ENCODE measurements at places on chromosomes 11 and 22.

DNA sequence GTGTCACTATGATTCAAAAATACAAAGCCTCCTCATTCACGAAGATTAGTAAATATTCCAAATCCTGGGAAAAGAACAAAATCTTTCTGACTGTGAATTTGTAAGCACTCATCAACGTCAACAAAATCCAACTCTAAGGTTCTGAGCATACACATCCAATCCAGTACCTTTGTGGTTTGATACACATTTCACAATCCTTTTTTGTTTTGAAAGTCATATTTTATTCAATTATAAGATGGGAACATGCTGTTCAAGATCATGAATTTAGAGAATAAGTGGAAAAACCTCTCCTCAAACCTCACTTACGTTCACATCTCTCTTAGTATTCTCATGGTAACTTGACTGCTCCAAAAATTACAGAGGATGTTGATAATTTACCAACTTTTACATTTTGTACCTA is 9.6 kb upstream of the MMP3 start:
- DNase-seq: no peak

DNA sequence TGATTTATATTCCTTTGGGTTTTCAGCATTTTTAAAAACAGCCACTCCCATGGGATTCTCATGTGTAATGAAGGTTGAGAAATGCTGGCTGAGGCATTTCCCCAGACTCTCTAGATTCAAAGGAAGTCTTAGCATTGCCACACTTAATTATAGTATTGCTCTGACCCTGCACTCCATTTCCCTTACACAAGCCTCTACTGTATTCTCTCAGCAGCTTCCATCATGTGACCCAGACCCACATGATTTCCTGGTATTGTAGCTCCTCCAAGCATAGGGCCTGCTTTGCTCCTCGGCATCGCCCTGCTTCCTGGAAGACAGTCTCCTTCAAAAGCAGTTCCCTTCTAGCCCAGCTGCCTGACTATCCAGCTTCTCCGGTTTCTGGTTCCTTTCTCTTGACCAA is 261.5 kb downstream of the LARGE1 start:
- no peak for DNase-seq

GRCh38 chr22:43887391-43887790 is 4.4 kb downstream of the PNPLA5 start:
- no peak for DNase-seq

DNA sequence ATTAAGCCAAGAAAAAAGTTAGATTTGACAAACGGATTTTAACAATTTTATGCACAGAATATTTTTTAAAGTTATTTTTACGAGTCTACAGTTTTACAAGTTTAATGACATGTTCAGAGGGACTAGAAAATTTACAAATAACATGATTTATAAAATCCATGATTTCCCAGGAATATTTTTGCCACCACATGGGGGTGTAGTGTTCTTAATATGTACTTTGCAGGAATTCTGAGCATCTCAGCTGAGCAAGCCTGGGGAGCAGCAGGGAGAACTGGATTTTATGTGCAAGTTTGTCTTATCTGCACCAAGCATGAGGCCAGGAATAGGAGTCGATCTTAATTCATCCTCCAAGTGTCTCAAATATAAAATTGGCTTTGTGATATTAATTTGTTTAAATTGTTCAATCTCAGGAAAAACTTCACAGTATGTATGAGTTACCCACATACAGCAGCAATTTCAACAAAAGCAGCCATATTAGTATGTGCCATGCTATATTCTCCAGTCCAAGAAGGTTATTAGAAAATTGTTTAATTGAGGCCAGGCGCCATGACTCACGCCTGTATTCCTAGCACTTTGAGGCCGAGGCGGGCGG is 826.3 kb downstream of the DLG2 start:
- no peak for DNase-seq

DNA sequence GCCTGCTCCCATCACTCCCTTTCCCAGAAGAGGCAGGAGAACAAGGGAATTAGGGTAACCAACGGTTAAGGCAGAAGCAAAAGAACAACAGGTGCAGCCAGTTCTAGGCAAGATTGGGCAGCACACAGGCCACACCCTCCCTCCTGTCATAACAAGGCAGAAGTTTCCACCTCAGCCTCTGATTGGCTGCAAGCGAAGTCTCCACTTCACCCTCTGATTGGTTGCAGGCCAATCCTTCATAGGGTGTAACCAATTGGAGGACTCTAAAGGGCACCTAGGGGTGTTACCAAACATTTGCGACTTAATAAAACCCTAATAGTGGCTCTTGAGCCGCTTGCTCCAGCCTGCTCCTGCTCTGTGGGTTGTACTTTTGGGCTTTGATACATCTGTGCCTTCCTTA is 153.8 kb downstream of the CACNA1I start:
- no peak for DNase-seq

DNA sequence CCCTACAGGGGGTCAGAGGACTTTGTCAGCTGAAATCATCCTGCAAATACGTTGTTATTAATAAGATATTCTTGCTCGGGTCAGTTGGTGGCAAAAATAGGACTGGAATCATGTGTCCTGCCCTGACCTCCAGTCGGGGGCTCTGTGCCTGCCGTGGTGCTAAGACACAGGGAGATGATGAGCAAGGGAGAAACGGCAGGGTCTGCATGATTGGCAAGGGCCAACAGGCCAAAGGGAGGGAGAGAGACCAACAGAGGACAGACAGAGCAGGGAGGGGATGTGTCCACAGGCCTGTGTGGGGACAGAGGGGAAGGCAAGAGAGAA is 10.4 kb upstream of the TSKU start:
- no peak for DNase-seq

DNA sequence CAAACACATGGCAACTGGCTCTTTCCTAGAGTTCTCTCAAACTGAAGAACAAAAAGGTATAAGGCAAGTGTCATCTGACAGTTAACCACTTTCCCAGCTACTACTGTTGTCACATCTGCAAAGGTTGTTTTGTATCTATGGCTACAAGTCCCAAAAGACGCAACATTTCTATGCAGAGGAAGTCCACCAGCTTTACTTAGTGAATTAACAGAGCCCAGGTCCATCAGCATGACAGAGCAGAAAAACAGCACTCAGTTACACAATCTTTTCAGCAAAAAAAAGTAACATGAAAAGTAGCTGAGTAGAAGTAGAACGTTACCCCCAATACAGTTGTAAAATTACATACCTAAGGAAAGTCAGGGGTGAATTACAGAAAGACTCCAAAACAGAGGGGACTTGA is 12.1 kb downstream of the CPSF7 start:
- DNase-seq: no peak

DNA sequence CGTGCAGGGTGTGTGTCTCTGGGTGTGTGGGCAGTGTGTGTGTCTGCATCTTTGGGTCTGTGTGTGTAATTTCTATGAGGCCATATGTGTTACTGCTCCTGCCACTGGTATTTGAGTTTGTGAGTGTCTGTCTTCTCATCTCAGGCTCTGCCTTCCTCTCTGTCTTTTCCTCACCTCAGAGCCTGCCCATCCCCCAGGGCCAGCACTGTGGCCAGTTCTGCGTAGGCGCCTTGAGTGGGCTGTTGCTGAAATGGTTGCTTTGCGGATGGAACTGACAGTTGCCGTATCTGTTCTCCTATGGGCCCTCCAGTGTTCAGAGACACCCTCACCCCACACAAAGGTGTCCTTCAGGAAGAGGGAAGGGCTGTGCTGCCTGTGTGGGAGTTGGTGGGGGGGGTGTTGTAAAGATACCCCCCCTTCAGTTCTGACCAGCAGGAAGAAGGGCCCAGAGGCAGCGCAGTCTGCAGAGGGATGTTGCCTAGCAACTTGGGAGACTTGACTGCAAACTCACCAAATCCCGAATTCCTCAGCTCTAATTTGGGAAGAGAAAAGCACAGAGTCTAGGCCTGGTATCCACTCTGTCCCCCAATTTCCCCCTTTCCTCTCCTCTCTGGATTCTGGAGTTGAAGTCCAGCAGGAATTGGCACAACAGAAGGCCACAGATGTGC is 2.0 kb upstream of the NRGN start:
- no peak for DNase-seq

DNA sequence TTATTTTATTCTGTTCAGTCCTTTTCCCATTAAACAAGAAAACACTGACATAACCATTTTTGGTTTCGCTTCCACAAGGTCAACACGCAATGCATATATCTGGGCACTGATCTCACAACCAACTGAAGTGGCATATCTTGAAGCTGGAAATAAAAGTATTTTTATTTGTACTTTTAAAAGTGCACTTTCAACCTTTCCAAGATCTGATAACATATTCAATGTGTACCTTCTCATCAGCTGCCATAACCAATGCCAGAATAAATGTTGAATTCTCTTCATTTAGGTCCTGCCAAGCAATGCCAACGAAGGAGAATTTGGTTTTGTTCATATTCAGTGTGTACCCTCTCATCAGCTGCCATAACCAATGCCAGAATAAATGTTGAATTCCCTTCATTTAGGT is 148.9 kb upstream of the CEP126 start:
- no peak for DNase-seq

DNA sequence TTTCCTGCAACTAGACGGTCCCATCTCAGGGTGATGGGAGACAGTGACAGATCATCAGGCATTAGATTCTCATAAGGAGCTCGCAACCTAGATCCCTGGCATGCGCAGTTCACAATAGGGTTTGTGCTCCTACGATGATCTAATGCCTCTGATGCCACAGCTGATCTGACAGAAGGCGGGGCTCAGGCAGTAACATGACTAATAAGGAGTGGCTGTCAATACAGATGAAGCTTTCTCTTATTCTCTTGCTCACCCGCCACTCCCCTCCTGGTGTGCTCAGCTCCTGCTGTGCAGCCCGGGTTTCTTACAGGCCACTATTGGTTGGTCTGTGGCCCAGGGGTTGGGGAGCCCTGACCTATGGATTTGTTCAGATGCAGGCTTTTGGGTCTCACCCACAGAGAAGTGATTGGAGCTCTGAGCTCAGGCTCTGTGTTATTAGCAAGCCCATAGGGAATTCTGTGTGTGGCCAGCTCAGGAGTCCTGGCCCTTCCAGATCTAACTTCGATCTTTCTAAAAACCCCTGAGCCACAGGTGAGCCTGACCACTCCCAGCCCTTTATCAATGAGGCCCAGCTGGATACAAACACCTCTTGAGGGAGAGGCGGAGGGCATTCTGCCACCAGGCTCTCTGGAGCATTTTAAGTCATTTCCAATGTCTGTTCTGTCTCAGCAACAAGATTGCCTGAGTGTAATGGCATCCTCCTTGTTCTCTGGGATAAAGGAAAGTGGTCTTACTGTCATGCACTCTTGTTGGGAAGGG is 351.8 kb downstream of the BUD13 start:
- no peak for DNase-seq

GRCh38 chr22:45202333-45203149 is 38.2 kb downstream of the KIAA0930 start:
- no peak for DNase-seq

DNA sequence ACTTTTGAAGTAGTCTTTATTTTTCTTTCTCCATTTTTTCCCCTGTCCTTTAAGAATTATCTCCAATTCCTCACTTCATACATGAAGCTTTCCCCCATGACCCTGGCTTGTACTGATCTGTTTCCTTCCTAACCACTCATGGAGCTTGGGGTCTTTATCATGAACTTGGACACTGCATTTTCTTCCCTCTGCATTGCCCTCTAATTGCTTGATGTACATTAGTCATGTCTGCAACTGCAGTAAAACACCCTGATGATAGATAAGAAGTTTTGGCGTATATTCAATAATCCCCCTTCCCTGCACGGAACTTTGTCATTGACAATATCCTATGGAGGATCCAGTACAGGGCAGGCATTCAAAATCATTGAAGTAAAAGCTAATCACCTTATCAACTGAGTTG is 3.4 kb downstream of the HEPHL1 start:
- DNase-seq: no peak

- DNase-seq: no peak
Observed at GRCh38 chr11:112498701-112499100, 238.0 kb upstream of the PLET1 start.

DNA sequence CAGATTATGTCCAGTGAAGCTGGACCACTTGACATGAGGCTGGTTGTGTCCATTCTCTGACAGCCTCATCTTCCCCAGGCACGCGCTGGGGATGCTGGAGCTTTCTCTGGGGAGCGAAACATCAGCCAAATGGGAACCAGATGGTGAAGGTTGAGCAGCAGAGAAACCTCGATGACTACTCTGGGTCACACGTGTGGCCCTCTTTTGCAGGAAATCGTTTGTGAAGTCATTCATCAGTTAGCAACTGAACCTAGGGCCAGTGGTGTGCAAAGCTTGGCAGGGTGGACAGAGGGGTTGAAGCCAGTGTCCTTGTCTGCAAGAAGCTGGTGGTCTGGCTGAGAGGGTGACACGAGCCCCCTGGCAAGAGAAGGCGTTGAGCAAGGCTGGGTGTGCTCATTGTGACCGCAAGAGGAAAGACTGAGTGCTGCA is 109.8 kb downstream of the ZBTB16 start:
- no peak for DNase-seq

- DNase-seq: no peak
Observed at GRCh38 chr11:13781153-13781552, 112.7 kb downstream of the FAR1 start.

DNA sequence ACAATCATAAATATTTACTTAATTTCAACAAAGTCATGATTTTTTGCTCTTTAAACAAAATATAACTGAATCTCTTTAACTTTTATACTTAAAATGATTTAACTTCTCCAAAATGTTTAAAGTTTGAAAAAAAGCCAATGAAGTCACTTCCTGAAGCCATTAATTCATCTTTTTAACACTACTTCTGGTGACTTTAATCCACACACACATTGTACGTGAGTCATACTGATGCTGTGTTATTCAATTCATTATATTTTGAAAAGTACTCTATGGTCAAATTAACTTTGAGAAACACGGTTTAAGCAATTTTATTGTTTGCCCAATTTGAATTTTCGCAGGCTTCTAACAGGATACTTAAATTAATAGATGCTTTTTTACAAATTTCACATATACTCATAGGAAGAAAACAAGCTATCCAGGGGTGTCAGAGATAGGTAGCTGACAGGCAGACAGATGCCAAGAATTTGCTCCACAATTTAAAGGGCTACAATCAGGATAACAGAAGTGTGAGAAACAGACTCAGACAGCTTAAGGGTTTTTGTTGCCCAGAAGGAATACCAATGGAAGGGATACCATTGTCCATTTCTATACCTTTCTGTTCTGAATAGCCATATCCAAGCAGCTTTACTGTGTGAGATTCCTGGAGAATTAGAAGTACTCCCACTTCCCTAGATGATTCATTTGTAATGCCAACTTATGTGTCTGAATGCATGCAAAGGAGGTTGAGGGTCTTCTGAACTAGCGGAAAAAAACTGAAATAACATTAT is 118.4 kb downstream of the RBFOX2 start:
- no peak for DNase-seq

DNA sequence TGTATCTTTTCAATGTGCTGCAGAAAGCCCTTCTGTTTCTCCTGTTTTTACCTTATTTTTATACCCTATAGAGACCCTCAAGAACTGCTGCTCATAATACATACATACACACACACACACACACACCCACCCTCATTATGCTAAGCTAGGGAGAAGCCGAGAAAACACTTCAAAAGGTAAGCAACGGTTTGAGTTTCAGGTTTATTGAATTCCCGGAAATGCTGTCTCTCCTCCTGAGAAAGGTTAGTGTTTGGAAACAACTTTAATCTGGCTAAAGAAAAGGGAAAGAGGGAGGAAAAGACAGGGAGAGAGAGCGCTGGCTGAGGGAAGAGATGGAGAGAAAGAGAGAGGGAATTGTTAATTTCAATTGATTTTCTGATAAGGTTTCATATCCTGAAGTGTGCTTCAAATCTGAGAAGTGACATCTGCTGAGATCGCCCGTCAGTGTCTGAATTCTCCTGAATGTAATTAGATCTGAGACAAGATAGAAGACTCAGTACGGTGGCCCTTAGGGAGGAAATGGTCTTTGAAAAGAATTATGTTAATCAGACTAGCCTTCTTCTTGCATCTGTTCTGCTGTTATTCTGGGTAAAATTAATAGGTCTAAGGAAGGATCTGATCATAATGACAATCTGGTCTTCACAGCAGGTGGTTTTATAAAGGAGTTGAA is 169.1 kb downstream of the NXPE2 start:
- no peak for DNase-seq

Measured in stimulated activated CD8-positive, alpha-beta memory T cell treated with anti-CD3 and anti-CD28 coated beads, Interleukin-7, amount 100 ng/mL, for 1 hour (primary cell).